Gastroesophageal sphincter (tissue), 4 donors: ENCODE measurements at places on chromosomes 7 and 10. TPM values are rescaled to one million over a fixed set of nuclear protein-coding genes. Genes with fewer than 3 reads are reported as not detected.

DNA sequence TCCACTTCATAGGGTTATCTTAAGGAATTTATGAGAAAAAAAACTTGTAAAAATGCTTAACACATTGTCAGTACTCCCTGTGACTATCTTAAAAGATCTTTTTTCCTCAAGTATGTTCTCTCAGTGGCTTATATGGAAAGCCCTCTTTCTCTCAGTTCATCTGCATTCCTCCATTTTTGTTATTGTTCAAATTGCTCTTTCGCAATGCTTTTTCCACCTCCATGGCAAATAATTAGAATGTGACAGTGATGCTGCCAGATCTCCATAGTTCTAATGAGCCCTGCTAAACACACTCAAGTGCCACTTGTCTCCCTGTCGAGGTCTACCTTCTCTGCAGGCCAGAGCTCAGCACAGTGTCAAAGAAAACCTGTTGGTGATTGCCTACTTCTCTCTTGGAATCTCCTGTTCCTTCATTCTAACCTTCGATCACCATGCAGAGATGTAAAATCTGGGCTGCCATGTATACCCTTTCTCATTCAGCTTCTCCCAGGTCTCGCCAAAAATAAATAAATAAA is 37.2 kb upstream of the ABCB5 start:
- ATAC-seq: no peak

DNA sequence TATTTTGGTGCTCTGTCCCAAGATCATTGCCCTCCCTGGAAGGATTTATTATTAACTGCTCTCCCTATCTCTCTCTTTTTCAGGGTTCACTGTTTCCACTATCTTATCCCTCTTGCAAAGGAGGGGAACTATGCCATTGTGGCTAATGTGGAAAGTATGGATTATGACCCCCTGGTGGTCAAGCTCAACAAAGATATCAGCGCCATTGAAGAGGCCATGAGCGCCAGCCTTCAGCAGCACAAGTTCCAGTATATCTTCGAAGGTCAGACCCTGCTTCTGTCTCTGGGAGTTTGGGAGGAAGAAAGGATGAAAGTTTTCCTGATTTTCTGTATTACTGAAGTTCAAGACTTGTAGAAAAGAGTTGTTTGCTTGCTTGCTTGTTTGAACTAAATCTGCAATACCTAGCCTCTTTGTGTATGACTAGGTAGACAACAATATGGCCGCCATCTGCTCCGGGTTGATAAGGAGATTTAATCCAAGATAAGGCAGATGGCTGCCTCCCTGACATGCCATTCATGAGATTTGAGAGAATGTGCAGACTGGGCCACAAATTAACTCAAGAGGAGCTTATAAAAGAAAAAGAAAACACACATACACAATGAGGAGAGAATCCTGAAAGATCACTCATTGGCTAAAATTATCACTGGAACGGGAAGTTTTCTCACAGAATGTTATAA is 122.2 kb upstream of the LRGUK start:
- ATAC-seq: no peak

DNA sequence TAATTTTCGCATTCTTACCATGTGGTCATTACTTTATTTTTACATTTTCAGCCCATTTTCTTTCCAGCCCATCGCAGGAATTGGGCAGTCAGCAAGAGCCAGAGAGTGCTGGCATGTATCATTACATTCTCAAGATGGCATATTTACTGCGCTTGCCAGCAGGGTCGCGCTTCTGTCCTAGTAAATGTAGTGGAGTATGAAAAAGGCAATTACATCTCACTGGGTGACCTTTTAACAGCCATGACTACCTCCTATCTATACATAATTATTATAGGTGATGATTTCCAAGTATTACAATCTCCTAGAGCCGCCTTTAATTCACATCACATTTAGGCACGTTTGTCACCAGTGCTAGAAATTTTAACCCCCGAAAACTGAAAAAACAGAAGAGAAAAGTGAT is 433.7 kb upstream of the MGMT start:
- ATAC-seq: no peak

DNA sequence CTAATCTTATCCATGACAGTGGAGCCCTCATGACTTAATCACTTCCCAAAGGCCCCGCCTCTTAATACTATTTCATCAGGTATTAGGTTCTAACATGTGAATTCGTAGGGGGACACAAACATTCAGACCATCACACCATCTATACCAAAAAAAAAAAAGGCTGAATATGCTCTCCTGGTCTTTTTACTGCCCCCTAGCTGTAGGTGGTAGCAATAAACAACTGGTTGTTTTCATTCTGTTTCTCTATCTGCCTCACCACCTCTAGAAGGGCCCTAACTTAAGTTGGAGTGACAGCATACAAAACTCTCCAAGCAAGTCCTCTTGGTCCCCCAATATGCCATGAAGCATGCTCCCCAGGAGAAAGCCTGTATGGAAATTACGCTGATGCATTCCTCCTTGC is 94.1 kb downstream of the GRM8 start:
- ATAC-seq: no peak

- no peak for ATAC-seq
Observed at GRCh38 chr7:73427902-73428787, 5.4 kb upstream of the FZD9 start.

DNA sequence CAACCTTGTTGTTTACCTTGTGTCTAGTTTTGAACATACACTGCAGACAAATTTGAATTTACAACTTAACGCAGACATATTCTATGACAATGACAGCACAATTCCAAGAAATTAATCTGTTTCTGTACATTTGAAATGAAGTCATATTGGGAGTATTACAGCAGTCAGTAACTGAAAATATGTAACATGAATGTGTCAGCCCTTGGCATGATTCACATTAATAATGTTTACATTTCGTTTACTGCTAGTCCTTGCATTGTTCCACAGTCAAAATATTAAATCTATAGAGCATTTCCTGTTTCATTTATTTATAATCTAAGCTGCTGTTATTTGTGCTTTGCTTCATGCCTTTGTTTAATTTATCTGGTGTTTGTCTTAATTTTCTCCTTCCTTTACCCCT is 80.4 kb downstream of the NOC3L start:
- no peak for ATAC-seq

- peak; percentile 66 for ATAC-seq
Observed at GRCh38 chr7:26865094-26865388, 651 bp upstream of the SKAP2 start.

DNA sequence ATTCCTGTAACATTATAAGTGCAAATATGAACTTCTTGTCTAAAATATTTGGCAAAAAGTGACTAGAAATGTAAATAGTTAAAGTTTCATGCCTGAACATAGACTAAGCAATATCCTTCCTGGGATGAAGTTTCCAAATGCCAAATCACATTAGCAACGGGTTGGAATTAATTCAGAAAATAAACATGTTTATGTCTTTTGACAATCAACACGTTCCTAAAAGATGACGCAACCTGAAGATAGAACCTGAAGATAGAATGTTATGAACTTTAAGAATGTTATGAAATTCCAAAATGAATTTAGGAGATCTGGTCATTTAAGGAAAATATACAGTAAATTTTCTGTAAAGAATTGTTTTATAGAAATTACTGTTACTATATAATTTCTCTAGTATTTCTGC is 9.2 kb downstream of the LAMB4 start:
- no peak for ATAC-seq

GRCh38 chr10:117757086-117757720 is 214.7 kb downstream of the EMX2 start:
- ATAC-seq: no peak

GRCh38 chr10:85946713-85947326 is 419.8 kb downstream of the GRID1 start:
- ATAC-seq: no peak

- ATAC-seq: no peak
Observed at GRCh38 chr7:81626008-81626407, 143.8 kb downstream of the HGF start.

DNA sequence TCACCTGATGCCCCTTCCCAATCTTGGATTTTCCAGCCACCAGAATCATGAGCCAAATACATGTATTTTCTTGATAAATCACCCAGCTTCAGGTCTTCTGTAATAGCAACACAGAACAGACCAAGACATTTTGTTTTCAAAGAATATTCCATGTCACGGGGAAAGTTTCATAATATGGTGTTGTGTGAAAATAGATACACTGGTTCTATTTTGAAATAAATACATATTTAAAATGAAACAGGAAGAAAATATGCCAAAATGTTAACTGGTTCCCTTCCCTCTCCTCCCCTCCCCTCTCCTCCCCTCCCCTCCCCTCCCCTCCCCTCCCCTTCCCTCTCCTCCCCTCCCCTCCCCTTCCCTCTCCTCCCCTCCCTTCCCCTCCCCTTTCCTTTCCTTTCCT is 30.3 kb upstream of the CAMK1D start:
- no peak for ATAC-seq

GRCh38 chr7:147053746-147054145 is 937.1 kb downstream of the CNTNAP2 start:
- no peak for ATAC-seq

- peak; percentile 63 for ATAC-seq
Observed at GRCh38 chr10:123896246-123896927, 4.8 kb upstream of the CPXM2 start.

DNA sequence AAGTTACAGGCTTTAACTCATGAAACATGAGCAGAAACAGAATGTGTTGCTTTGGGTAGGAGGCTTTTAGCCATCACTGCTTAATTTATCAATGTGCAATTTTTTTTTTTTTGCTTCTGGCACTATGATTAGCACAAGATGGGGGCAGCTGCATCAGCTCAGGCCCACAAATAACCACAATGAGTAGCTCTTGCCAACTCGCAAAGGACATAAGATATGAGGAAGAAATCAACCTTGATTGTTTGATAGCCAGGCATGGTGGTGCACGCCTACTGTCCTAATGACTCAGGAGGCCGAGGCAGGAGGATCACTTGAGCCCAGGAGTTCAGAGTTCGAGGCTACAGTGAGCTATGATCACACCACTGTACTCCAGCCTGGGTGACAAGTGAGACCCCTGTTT is 12.3 kb downstream of the NOD1 start:
- ATAC-seq: no peak

DNA sequence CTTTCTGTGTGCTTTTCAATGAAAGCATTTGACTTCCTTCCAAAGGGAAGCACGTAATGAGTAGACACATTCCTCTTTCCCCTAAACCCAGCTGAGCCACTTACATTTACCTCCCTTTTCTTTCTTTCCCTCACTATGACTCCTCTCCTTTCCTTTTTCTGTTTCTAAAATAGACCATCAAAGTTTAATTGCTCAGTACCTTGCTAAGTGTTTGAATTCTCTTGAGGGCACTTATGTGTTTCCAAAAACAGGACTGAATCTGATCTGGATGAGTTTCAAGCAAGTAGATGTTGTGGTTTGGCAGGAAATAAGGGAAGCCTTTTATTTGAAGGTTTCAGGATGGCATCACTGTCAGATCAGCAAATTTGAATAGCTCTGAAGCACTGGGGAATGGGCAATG is 396.2 kb downstream of the REEP3 start:
- no peak for ATAC-seq

GNGT1 gene
- not detected for total RNA-seq

RBM33 gene
- total RNA-seq: 67.4 TPM

INMT gene
- 140 TPM for total RNA-seq

CYP2C19 gene
- total RNA-seq: not detected

TMEM196 gene
- total RNA-seq: not detected

PLEKHS1 gene
- not detected for total RNA-seq

HOXA6 gene
- total RNA-seq: 12.7 TPM

PNLIPRP1 gene
- total RNA-seq: not detected

ABCB1 gene
- total RNA-seq: 18.4 TPM

DLX6 gene
- total RNA-seq: 0.12 TPM

FRA10AC1 gene
- total RNA-seq: 28.6 TPM

CUBN gene
- 2.1 TPM for total RNA-seq

CHST3 gene
- 35.2 TPM for total RNA-seq
